ENCODE measurements at places on chromosomes 1 and 21. TPM values are rescaled to one million over a fixed set of nuclear protein-coding genes. Genes with fewer than 3 reads are reported as not detected.

GRCh38 chr1:117566556-117566955 lies 39.3 kb upstream of the TENT5C start:
- no peaks in the 10 kb centered on the region for H3K36me3 ChIP-seq
- H3K27me3 ChIP-seq: no peaks in the 10 kb centered on the region
- peaks cover 7% of the 10 kb centered on the region for H3K4me1 ChIP-seq
- no peak overlapping the region for H3K4me3 ChIP-seq
- no peak for DNase-seq
- no peak overlapping the region for H3K27ac ChIP-seq

GRCh38 chr1:9038881-9039760 lies 12.9 kb upstream of the SLC2A7 start:
- no peak overlapping the region for H3K4me3 ChIP-seq
- H3K36me3 ChIP-seq: no peaks in the 10 kb centered on the region
- H3K27me3 ChIP-seq: no peaks in the 10 kb centered on the region
- DNase-seq: no peak
- no peak overlapping the region for H3K27ac ChIP-seq
- no peaks in the 10 kb centered on the region for H3K4me1 ChIP-seq

- DNase-seq: peak; percentile 36
- no peaks in the 10 kb centered on the region for H3K36me3 ChIP-seq
- no peaks in the 10 kb centered on the region for H3K27me3 ChIP-seq
- H3K27ac ChIP-seq: peak overlapping the region; percentile 82
- H3K4me1 ChIP-seq: peaks cover 7% of the 10 kb centered on the region
Observed at GRCh38 chr1:208029381-208030287, 118.7 kb upstream of the CD34 start.

Gene ERG
- 2.5 TPM for total RNA-seq

- no peak overlapping the region for H3K27ac ChIP-seq
- H3K4me1 ChIP-seq: no peaks in the 10 kb centered on the region
- no peak for DNase-seq
- H3K4me3 ChIP-seq: no peak overlapping the region
- no peaks in the 10 kb centered on the region for H3K36me3 ChIP-seq
Observed at GRCh38 chr1:100565533-100565932, 27.6 kb downstream of the GPR88 start.

- no peaks in the 10 kb centered on the region for H3K36me3 ChIP-seq
- H3K4me3 ChIP-seq: no peak overlapping the region
- H3K27me3 ChIP-seq: no peaks in the 10 kb centered on the region
- no peaks in the 10 kb centered on the region for H3K4me1 ChIP-seq
- H3K27ac ChIP-seq: no peak overlapping the region
Observed at GRCh38 chr1:110916669-110917306, 43.8 kb downstream of the CD53 start.

Gene MROH7
- 3.7 TPM for total RNA-seq

DNA sequence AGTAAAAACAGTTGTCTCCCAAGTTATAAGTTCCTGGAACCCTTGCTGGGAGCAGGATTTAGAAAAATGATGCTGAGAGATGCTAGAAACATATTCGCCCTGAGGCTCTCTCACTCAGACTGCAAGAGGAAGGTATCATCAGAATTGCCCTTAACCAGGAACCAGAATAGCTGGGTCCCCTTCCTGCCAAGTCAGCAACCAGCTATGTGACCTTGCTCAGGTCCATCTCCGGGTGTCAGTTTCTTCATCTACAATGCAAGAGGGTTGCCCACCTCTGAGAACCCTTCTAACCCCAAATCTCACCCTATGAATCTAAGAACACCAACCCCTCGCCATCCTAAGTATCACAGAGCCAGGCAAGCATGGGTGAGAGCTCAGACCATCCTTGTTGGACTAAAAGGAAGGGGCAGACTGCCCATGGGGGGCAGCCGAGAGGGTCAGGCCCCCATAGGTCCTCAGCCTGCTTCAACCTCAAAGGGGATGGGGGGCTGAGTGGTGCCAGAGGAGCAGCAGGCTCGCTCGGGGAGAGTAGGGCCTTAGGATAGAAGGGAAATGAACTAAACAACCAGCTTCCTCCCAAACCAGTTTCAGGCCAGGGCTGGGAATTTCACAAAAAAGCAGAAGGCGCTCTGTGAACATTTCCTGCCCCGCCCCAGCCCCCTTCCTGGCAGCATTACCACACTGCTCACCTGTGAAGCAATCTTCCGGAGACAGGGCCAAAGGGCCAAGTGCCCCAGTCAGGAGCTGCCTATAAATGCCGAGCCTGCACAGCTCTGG lies 390 bp upstream of the S100A9 start:
- H3K4me3 ChIP-seq: no peak overlapping the region
- H3K27ac ChIP-seq: peak overlapping the region; percentile 3
- no peaks in the 10 kb centered on the region for H3K27me3 ChIP-seq
- H3K36me3 ChIP-seq: no peaks in the 10 kb centered on the region
- peaks cover 5% of the 10 kb centered on the region for H3K4me1 ChIP-seq

DNA sequence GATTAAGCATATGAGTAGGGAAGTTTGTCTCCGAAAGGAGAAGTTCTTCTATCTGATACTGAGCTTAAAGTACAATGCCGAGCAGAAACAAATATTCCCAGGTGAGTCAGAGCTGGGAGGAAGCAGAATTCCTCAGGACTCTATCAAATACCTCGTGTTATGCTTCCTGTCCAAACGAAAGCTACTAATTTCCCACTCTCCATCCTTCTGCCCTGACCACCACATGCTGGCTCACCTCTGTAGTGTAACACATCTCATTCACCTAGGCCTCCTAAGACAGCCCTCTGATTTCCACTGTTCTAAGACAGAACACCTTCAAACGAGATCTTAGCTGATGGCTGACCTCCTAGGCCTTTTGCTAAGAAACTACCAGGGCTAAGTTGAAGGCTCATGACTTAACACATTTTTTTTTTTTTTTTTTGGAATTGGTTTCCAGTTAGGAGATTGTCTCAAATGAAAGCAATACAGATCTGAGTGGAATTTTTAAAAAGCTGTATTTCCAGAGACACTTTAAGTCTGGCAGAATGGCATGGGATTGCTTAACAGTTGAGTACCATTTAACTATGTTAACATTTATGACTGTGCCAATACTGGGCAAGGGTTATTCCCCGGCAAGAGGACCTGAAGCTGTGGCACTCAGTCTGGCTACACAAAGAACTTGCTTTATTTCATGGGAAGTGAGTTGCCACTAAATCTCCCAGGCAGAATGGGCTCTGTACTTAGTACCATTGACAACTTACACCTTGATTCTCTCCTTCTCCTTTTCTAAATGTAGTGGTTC lies 583.4 kb downstream of the DPYD start:
- H3K27ac ChIP-seq: no peak overlapping the region
- no peak for DNase-seq
- H3K36me3 ChIP-seq: no peaks in the 10 kb centered on the region
- no peaks in the 10 kb centered on the region for H3K4me1 ChIP-seq
- no peak overlapping the region for H3K4me3 ChIP-seq

- H3K27ac ChIP-seq: no peak overlapping the region
- no peaks in the 10 kb centered on the region for H3K27me3 ChIP-seq
- no peak overlapping the region for H3K4me3 ChIP-seq
- no peaks in the 10 kb centered on the region for H3K4me1 ChIP-seq
Observed at GRCh38 chr1:197526736-197527371, 248.4 kb downstream of the DENND1B start.

- DNase-seq: no peak
- H3K27me3 ChIP-seq: no peaks in the 10 kb centered on the region
- no peak overlapping the region for H3K4me3 ChIP-seq
- no peaks in the 10 kb centered on the region for H3K4me1 ChIP-seq
Observed at GRCh38 chr1:115501476-115501875, 140.3 kb upstream of the VANGL1 start.

DNA sequence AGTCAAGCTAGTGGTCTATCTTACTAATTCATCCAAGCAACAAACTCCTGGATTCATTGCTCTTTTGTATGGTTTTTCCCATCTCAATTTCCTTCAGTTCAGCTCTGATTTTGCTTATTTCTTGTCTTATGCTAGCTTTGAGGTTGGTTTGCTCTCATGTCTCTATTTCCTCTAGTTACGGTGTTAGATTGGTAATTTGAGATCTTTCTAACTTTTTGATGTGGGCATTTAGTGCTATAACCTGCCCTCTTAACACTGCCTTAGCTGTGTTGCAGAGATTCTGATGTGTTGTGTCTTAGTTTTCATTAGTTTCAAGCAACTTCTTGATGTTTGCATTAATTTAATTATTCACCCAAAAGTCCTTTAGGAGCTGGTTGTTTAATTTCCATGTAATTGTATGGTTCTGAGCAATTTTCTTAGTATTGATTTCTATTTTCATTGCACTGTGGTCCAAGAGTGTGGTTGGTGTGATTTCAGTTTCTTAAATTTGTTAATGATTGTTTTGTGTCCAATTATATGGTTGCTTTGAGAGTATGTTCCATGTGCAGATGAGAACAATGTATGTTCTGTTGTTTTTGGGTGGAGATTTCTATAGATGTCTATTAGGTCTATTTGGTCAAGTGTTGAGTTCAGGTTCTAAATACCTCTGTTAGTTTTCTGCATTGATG lies 154.6 kb downstream of the PLPPR5 start:
- no peaks in the 10 kb centered on the region for H3K36me3 ChIP-seq
- DNase-seq: no peak
- H3K27ac ChIP-seq: no peak overlapping the region
- no peaks in the 10 kb centered on the region for H3K4me1 ChIP-seq
- H3K4me3 ChIP-seq: no peak overlapping the region
- no peaks in the 10 kb centered on the region for H3K27me3 ChIP-seq

Gene KCND3
- 0.94 TPM for total RNA-seq

GRCh38 chr1:107009281-107009680 lies 47.2 kb upstream of the PRMT6 start:
- H3K4me1 ChIP-seq: no peaks in the 10 kb centered on the region
- H3K4me3 ChIP-seq: no peak overlapping the region
- no peak overlapping the region for H3K27ac ChIP-seq
- no peaks in the 10 kb centered on the region for H3K27me3 ChIP-seq
- DNase-seq: no peak

- H3K4me3 ChIP-seq: no peak overlapping the region
- DNase-seq: no peak
- no peaks in the 10 kb centered on the region for H3K4me1 ChIP-seq
- H3K27ac ChIP-seq: no peak overlapping the region
- no peaks in the 10 kb centered on the region for H3K36me3 ChIP-seq
- no peaks in the 10 kb centered on the region for H3K27me3 ChIP-seq
Observed at GRCh38 chr1:227844320-227845146, 29.1 kb downstream of the PRSS38 start.

Gene BARHL2
- total RNA-seq: not detected

DNA sequence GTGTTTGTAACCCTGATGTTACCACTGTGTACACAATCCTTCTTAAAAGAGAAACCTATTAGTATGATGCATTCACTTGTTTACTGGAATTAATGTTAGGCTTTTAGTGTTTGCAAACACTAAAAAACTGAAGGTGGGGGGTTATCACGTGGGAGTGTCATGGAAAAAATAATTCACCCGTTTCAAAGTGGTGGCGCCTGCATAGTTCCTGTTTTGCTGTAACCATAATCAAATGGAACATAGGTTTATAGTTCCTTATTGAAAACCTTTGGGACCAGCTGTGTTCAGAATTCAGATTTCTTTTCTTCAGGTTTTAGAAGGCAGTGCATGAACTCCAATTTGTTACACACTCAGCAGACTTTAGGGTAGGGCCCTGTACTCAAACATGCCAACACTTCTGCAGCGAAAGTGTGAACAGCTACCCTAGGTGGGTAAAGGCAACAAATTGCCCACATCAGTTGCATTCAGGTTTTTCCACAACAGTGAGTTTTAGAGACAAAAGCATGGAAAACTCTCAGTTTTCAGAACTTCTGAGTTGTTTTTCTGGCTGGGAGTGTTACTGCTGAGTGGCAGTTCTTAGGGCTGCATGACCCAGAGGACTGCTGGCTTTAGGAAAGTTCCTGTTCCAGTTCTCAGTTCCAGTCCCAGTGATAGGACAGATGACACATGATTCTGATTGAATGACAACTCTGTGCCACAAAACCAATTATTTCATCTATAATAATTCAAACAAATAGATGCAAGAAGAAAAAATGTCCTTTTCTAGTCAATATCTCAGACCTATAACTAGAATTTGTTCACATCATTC lies 29.1 kb upstream of the IVNS1ABP start:
- H3K27me3 ChIP-seq: no peaks in the 10 kb centered on the region
- H3K4me1 ChIP-seq: no peaks in the 10 kb centered on the region
- no peak overlapping the region for H3K4me3 ChIP-seq
- H3K27ac ChIP-seq: no peak overlapping the region

GRCh38 chr1:221983444-221983843 lies 241.6 kb upstream of the DUSP10 start:
- H3K4me1 ChIP-seq: no peaks in the 10 kb centered on the region
- H3K27ac ChIP-seq: no peak overlapping the region
- H3K36me3 ChIP-seq: no peaks in the 10 kb centered on the region
- no peaks in the 10 kb centered on the region for H3K27me3 ChIP-seq
- H3K4me3 ChIP-seq: no peak overlapping the region
- DNase-seq: no peak

Gene RHD
- total RNA-seq: not detected

DNA sequence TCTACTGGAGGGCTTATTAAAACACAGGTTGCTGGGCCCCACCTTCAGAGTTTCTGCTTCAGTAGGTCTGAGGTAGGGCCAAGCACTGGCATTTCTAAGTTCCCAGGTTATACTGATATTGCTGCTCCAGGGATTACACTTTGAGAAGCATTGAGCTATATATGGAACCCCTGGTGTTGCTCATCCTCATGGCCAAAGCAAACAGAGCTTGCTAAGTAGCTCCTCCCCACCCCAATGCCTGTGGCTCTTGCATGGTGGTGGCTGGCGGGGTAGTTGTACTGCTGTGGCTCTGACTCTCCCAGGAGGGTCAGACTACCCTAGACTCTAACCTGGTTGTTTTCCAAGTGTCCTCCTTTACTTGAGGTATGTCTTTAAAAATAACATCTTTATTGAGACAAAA lies 143.6 kb downstream of the SPATA46 start:
- no peaks in the 10 kb centered on the region for H3K36me3 ChIP-seq
- no peak overlapping the region for H3K4me3 ChIP-seq
- no peak overlapping the region for H3K27ac ChIP-seq
- DNase-seq: no peak
- H3K27me3 ChIP-seq: no peaks in the 10 kb centered on the region

Data from colonic mucosa (tissue), 4 donors.